ENCODE measurements at places on chromosomes 4 and X.

DNA sequence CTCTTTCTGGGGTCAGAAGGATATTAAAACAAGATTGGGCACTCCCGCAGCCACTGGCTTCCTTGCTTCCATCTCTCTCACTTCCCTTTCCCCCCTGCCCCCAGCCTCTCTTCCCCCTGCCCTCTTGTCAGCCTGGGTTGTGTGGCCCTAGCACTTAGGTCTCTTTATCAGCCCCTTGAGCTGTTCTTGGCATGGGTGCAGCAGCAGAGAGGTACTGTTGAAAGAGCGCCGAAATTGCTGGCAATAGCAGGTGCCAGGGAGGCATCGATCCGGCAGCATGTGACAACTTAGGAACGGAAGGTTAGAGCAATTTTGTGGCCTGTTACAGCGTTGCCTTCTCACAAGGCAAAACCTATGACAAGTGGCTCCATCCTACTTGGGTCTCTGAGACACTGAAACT is 333.1 kb upstream of the IGFBP7 start:
- DNase-seq = no peak

DNA sequence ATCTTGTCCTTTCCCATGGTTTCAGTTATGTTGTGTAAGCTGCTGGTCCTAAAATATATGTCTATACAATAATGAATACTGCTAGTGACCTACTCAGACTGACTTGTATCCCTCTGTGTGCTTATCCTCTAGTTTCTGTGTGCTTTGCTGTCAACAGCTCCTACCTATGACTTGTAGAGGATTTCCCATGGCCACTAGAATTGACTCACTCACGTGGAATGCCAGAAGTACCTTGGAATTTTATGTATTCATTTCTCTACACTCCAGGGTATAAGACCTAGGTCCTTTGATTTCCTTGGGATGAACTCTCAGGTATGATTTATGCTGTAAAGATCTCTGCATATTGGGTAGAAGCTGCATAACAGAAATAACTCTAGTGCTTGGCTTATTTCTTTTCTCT is 279.9 kb upstream of the SLIT2 start:
- no peak for DNase-seq

DNA sequence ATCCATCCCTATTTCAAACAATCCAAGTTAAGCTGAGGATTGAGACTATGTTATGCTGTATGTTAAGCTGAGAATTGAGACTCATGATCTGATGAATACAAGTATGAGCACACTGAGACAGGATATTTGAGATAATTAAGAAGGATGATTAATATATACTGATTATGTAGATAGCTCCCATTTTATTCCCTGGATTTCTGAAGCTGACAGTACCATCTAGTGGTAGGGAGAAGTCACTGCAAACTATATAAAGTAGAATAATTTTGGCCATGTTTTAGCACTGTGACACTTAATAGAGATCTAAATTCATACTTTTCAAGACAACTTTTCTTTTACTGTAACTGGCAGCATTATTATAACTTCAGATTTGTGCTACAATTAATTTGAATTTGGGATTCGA is 63.8 kb upstream of the HPRT1 start:
- DNase-seq = peak; percentile 13

DNA sequence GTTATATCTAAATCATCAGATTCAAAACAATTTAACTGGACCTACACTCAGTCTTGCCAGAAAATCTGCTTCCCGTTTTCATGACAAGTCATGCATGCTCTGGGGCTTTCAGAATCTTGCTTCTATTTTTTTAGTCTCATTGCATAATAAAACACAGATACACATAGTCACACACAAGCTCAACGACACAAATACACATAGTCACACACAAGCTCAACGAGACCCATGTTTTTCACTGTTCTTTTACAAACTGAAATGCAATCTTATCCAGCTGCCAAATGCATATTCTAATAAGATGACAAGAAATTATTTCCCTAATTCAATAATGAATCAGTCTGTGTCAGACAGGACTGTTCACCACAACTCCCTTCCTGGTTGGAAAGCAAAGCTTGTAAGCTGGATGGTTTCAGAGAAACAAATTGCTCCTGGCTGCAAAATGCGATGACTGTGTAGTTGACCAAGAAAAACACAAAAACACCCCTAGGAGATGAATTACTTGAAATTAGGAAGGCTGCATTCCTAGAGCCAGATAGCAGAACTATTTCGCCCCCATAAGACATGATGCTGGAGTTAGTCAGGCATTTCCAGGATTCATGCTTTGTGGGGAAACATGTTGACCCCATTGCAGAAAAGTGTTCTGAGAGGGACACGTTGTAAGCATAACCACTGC is 208.7 kb downstream of the CHIC2 start:
- peak; percentile 92 for DNase-seq

Data from NCI-H526 (cell line).